ENCODE measurements at places on chromosomes 5 and 9.
A peak's percentile ranks its signal among the peaks of the same experiment; 100 is the strongest.

DNA sequence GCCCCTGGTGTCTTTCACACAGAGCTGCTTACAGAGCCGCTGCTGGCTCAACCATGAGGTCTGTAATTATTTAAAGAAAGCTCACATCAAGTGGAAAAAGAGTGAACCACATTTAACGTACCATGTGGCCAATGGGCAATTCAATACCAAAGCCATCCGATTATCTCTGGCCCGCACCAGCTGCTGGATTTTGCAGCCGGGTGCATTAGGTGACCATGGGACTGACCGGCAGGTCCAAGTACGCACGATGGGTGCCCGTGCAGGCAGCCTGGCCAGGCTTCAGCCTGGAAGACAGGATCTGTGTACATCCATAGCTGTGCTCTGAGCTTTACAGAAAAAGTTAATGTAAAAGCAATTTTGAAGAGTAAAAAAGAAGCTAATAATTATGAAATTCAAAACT is 20.5 kb downstream of the PPARGC1B start:
- no peak for DNase-seq

- DNase-seq = no peak
Observed at GRCh38 chr9:71306134-71306533, 184.7 kb upstream of the TRPM3 start.

GRCh38 chr9:92486371-92486770 is 4.1 kb upstream of the ASPN start:
- no peak for DNase-seq

GRCh38 chr5:151156507-151157420 is 815 bp downstream of the ANXA6 start:
- no peak for DNase-seq

GRCh38 chr5:55853041-55853670 is 2.0 kb downstream of the IL31RA start:
- no peak for DNase-seq

DNA sequence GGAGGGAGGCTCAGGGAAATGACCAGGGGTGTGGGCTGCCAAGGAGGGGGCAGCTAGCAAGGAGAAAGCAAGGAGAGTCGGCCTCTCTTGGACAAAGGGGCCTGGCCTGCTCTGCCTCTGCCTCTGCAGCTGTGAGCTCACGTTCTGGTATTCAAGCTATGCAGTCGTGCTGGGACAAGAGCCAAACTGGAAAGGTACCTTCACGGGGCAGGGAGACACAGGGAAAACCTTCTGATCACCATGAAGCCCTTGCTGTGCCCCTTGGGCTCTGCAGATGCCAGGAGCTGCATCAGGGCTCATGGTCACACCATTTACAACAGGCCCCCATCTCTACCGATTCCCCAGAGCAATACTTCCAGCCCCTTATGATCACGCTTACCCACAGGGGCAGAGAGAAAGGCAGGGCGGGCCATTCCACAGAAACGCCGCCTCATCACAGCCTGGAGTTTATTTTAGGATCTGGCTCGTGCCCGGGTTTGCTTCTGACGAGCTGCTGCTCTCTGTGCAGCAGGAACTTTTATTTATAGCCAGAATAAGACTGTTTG is 63.2 kb downstream of the PRRT1B start:
- peak; percentile 36 for DNase-seq

- no peak for DNase-seq
Observed at GRCh38 chr5:109100971-109101370, 308.8 kb downstream of the PJA2 start.

DNA sequence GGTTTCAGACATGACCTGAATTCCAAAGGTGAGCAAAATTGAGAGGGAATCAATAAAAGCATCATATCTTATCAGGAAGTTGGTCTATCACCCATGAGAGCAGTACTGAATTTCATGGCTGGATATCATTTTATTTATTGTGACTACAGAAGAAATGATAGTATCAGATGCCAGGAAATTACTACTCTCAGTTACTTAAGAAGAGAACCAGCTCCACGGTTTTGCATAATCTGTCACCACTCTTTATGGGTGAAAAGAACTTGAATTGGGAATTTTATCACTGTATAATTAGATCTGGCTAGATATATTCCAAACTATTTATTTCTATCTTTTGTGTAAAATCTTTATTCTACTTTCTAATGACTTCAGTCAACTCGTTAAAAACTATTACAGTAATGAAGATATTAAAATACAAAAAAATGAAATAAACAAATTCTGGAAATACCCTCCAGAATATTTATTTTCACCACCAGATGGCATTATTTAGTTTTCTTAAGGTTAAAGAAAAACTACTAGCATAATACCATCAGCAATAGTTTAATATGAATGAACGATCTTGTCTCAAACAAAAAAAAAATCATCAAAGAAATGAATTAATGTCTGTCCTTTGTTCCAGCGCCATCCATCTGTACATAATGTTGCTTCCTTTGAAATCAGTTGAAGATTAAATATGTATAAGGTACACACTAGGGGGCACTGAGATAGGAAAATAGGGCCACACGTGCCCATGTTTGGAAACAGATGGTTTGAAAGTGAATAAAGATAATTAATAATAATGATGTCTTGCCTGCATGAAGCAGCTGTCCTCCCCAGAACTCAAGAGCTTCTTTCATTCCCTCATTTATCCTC is 84.7 kb upstream of the SLCO6A1 start:
- no peak for DNase-seq

DNA sequence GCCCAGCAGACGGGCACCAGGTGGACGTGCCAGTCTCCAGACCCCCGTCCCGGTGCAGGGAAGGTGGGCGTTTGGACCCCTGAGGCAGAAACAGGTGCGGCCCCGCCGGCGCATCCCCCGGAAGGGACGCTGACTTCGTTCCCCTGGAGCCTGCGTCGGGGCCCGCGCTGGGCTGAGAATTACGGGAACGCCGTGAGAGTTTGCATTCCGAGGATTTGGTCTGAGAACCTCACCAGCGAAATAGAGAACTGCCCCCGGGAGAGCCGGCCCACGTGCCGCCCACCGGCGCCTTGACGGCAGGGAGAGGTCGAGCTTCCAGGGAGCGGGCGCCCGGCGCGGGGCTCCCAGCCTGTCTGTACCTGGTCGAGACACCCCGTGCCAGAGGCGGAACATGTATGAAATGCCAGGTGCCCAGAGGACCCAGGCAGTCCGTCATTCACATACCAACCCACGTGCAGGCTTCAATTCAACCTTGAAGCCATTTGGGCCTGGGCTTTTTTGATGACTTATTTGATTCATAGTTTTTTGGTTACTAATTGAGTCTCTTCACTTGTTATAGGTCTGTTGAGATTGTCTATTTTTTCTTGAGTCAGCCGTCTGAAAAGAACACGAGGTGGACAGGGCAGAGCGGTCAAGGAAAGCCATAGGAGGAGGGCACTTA is 877 bp upstream of the CAMSAP1 start:
- no peak for DNase-seq

- DNase-seq = no peak
Observed at GRCh38 chr9:36603006-36603405, 30.3 kb downstream of the MELK start.

- peak; percentile 91 for DNase-seq
Observed at GRCh38 chr5:40688127-40688761, 8.5 kb downstream of the PTGER4 start.

DNA sequence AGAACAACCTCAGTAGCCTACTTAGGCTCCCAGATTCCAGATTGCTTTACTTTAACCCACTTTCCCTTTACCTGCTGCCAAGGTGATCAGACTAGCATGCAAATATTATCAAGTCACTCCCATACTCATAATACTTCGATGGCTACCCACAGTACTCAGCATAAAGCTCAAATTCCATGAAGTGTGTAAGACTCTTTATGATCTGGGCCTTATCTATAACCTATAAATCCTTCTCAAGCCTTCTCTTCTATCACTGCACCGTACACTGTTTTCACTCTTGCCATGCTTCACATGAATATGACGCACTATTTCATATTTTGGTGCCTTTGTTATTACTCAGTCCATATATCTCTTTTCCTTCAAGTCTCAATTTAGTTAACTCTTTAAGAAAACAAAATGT is 135.2 kb upstream of the TARS1 start:
- no peak for DNase-seq

DNA sequence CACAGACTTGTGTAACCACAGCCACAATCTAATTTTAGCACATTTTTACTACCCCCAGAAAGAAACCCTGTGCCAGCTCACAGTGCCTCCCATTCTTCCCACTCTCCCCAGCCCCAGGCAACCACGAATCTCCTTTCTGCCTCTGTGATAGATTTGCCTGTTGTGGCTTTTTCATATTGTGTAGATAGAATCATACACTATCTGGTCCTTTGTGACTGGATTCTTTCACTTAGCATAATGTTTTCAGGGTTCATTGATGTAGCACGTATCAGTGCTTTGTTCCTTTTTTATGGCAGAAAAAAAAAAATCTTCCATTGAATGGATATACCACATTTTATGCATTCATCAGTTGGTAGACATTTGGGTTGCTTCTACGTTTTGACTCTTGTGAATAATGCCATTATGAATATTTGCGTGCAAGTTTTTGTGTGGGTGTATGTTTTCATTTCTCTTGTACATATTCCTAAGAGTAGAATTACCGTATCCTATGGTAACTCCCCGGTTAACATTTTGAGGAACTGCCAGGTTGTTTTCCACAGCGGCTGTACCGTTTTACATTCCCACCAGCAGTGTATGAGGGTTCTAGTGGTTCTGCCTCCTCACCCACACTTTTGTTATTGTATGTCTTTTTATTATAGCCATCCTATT is 64.5 kb downstream of the RCL1 start:
- DNase-seq = no peak

DNA sequence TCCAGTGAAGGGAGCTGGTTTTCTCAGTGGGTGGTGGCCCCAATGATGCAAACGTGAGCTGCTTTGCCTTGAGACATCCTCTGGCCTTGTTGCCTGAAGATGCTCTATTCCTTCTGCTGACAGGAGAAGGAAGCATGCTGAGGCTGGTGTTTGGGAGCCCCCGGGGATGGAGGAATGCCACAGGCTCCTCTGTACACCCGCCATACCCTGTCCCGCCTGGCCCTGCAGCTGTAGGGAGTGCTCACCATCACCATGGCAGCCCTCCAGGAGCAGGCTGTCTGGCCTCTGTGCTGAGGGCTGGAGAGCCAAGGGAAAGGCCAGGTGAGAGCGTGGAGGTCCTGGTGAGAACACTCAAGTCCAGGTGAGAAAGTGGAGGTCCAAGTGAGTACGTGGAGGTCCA is 134.4 kb downstream of the MRPL36 start:
- no peak for DNase-seq

DNA sequence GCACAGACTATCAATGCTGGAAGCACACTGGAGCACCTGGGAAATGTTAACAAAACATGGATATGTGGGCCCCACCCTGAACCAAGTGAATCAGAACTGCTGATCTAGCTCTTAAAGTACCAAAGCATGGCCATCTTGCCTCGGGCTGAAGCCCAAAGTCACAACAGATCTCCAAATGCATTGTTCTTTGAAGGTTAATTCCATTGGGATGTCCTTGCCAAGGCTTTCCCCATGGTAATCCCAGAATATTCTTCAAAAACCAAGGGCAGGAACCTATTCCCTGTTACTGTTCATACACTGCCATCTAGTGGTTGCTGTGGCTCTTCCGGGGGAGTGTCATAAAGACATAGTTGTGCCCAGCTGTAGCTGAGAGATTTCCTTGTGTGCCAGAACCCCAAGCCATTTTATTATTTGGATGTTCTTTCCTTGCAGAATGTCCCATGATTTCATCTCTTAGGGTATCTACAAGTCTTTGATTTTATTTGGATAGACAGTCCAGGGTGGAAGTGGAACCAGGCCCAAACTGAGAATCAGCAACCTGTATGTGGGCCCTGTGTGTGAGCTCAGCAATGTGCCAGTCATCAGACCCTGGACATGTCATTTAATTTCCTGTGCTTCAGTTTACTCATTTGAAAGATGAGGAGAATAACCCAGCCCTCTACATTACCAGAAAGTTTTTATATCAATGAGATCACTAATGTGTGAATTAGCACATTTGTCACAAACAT is 290.0 kb downstream of the ACTL7B start:
- DNase-seq = peak; percentile 73

GRCh38 chr9:38129366-38129765 is 60.3 kb upstream of the SHB start:
- DNase-seq = no peak

DNA sequence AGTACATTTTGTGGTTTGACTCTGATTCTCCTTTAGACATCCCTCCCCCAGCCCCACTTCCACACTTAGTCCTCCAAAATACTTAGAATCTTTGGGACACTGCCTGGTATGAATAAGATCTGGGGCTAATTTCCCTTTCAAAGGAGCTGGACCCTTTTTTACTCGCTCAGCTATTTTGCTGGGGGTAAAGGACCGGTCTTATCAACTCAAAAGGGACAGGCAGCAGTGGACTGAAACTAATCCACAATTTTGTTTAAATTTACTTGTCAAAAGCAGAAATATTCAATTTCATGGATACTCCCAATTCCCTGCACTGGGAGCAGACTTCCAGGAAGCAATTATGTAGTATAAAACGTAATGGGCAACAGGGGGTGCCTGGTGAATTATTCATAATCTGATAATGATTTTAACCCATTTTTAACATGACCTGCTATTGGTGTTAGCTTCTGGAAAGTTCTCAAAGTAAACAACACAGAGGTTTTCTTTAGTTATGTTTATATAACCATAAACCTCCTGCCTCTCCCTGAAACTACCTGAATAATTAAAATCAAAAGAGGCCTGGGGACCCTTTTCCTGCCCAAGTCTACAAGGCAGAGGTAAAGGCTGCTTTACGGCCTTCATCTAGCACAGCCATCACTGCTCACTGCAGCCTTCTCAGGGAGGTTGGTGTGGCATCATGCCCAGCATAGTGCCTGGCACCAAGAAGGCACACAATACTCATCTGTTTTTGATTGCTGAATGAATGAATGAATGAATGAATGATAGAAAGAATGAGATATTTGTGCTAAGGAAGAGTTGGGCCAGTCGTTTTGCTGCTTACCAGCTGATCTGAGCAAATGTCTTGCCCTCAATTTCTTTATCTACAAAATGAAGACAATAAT is 44.2 kb upstream of the GNPDA1 start:
- DNase-seq = no peak

DNA sequence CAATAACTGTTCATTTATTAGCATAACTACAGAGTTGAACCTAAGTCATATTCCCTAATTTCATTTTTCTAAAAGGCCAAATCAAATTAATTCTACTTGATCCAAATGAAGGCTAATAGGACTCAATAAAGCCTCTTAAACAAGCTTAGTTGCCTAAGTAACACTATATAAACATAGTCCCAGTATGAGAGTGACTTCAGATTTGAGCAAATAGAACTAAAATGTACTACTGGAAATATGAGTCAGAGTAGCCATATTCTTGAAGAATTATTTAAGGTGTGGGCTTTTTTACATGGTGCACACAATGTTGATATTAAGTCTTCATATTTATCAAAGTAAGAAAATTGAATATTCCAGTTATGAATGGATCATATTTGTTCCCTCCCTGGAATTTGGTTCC is 872.3 kb downstream of the MAT2B start:
- no peak for DNase-seq
